ENCODE measurements at places on chromosomes 6 and 20. TPM values are rescaled to one million over a fixed set of nuclear protein-coding genes. Genes with fewer than 3 reads are reported as not detected.

The LY6G6F gene
- not detected for total RNA-seq

DNA sequence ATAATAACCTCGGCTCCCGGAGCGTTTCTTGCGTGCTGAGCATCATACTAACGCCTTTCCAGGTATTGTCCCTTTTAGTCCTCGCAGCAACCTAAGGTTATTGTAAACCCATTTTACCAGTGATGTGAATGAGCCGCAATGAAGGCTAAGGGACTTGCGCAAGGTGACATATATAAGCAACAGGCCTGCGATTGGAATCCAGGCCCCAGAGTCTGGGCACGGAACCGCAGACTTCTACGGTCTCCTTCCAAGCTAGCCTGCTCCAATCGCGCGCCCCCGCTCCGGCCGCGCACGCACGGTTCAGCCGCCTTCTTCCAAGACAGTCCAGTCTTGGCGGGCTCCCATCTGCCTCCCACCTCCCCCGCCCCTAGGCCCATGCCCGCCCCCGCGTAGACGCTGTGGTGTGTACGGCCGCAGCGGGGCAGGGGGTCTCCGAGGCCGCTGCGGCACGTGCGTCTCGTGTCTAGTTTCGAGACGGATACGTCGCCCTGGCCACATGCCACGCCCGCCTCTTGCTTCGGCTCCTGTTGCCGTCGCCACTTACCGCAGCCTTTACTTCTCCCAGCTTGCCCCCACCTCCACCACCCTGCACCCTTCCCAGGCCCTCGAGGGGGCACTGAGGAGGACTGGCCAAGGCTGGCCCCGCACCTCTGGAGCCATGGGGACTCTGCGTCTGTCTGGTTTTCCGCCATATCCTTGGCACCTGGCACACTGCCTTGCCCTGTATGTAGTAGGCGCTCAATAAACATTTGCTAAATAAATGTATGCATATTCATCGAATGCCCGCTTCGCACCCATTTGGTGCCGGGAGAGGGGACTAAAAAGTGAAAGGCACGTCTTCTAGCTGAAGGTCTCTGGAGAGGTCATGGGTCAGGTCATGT, 855 bp upstream of the GFOD1 start:
- peak; percentile 30 for ATAC-seq

GRCh38 chr20:1887321-1887720, 7.9 kb upstream of the SIRPA start:
- no peak for ATAC-seq

The BACH2 gene
- 4.2 TPM for total RNA-seq

DNA sequence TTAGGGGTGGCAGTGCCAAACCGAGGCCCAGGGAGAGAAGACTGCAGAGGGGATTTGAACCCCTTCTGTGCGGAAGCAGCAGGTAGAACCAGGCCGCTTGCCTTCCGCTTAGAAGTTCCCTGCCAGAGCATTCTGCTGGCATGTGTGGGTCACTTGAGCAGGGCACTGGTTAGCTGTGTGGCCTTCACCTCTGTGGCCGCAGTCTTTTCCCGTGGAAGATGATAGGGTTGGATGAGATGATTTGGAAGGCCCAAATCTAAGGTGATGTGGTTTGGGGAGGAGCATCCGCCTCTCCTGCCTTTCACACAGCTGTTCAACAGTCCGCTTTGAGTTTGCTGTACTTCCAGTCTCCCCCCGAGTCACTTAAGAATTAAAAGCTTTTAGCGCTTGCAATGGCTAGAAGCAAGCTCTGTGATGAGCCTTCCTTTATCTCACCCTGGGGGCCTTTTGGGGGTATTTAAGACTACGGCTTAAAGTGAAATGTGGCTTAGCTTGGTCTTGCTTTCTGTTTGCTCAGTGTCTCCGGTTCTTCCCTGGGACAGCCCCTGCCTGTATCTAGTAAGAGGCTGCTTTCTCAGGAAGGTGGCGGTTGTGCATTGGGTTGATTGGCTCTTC, 743 bp downstream of the CMTR1 start:
- ATAC-seq = no peak

The HLA-DMB gene
- 8.3 TPM for total RNA-seq

- ATAC-seq = no peak
These were observed 95.5 kb upstream of the SCGN start for GRCh38 chr6:25556516-25556915.

- peak; percentile 76 for ATAC-seq
These were observed 46.3 kb upstream of the NHSL1 start for GRCh38 chr6:138545621-138545980.

DNA sequence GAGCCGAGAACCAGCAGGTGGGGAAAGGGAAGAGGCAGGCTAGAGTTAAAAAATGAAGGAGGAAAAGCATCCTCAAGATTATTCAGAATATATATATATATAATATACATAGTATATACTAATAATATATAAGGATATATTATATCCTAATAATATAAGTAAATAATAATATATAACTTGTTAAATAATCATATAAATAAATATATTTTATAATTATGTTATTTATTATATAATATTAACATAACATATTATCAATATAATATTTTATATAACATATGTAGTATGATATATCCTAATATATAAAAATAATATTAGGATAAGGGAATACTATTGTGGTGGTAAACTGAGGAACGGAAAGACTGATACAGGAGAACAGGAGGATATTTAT, 171.8 kb downstream of the TRIM27 start:
- no peak for ATAC-seq

DNA sequence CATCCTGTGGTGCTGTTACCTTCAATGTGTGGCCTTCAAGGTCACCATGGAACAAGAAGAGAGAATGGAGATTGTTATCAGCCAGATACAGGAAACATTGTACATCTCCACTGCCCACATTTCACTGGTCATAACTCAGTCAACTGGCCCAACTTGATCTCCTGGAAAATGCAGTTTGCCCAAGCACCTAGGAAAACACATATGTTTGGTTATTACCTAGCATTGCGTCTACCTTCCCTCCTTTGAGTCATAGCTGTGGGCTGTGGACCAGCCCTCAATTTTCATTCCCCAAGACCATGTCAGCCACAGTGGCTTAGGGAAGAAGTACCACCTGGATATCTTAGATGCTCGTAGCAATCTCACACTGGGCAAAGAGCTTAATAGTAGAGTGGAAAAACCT, 513.4 kb downstream of the KIF16B start:
- ATAC-seq = no peak

The MUC21 gene
- 1.0 TPM for total RNA-seq

DNA sequence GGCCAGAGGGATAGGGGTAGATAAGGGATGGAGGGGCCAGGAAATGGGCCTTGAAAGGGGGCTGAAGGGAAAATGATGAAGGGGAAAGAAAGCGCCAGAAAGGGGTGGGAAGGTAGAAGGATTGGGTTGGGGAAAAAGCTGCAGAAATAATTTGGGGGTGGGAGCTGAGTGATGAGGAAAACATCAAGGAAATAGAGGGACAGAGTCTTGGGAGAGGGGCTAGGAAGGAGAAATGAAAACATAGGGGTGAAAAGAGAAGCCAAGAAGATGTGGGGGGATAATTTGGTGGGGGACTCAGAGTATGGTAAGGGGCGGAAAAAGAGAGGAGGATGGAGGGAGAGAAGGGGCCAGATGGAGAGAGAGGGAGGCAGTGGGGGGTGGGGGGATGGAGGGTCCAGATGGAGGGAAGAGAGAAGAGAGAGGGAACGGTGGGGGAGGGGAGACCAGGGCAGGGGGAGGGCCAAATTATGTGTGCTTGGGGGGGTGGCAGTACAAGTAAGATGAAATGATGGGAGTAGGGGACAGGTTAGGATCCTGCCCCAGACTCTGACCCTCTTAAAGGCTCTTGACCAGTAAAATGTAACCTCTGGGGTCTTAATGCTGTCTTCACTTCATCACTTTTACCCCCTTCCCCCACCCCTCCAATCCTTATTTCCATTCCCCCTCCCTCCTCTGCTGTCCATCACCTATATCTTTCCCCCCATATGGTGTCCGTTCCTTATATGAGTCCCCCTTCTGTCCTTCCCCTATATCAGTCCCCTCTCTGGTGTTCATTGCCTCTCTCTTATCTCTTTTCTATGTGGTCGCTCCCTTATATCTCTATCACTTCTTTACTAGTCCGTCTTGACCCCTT, 852 bp downstream of the SYNGAP1 start:
- no peak for ATAC-seq

DNA sequence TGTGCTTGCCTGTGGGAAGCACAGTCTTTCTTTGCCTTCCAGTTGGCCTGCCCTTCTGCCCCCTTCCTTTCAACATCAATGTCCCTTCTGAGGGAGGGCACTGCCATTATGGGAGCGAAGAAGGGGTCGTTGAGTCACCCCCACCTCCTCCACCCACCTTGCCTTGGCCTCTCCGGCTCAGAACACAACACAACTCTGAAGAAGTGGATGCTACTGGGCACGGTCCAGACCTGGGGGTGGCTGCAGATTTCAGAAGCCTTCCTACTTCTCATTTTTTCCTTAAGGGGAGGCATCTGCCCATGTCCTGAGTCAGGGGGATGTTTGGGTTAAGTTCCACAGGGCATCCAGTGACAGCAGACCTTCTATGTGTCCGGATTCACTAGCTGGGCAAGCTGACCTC, 72.1 kb downstream of the GFOD1 start:
- ATAC-seq = no peak

DNA sequence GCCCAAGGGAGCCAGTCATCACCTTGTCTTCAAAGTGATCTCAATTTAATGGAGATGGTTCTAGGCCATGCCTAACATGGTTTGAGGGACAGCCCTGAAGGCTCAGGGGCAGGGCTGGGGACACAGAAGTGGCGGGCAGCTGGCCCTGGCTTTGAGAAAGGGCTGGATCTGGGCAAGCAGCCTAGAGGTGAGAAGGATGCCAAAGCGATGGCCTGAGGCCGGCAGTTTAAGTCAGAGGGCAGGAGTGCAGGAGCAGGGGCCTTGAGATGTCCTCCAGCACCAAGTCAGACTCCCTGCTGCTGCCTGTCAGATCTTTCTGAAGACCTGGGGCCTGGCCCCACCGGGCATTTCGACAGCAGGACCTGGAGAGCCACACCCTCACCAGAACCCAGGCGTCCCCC, 28.4 kb upstream of the APMAP start:
- no peak for ATAC-seq

- ATAC-seq = no peak
These were observed 48.2 kb upstream of the BLCAP start for GRCh38 chr20:37575884-37576283.

DNA sequence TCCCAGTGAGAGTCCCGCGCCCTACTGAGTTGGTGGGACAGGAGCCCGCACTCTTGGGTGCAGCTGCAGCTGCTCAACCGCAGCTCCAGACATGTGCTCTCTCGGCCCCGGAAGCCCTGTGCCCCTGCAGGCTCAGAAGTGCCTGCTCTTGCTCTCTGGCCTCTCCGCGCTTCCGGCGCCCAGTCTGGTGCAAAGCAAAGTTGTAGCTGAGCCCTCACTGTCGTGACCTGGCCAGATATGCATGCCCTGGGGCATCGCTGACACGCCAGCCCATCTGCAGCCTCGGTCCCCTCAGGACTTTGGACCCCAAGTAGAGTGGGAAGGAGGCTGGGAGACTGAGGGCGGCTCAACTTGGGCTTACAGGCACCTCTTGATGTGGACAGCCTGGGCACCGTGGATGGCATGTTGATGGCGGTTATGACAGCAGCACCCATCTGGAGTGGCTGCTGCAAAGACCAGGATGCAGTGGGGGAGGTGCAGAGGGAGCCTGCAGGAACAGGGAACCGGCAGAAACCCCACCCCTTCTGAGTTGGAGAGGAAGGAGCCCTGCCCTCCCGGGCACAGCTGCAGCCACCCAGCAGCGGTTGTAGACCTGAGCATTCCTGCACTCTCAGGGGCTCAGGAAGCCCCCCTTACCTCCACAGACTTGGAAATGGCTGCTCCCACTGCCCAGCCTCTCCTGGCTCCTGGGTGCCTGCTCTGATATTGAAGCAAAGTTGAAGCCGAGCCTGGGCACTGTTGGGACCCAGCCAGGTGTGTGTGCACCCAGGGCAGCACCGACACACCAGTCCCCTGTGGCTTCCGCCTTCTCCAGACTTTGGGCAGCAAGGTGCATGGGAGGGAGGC, 462.6 kb downstream of the TBC1D32 start:
- ATAC-seq = no peak

DNA sequence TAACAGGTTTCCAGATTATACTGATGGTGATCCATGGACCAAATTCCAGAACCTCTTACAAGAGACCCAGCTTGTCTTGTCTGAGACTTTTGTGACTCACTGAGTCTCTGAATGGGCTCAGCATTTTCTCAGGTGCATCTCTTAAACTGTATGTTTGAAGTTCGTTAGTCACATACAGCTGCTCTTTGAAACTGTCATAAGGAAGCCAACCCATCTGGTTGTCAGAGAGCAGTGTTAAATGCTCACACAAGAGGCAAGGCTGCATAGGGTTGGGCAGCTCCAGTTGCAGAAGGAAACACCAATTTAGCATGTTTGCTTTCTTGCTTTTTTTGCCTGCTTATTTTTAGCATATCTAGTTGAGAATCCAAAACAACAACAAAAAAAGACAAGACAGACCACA, 47.1 kb downstream of the TRIM27 start:
- no peak for ATAC-seq
